ENCODE measurements at places on chromosomes 1 and 21.

DNA sequence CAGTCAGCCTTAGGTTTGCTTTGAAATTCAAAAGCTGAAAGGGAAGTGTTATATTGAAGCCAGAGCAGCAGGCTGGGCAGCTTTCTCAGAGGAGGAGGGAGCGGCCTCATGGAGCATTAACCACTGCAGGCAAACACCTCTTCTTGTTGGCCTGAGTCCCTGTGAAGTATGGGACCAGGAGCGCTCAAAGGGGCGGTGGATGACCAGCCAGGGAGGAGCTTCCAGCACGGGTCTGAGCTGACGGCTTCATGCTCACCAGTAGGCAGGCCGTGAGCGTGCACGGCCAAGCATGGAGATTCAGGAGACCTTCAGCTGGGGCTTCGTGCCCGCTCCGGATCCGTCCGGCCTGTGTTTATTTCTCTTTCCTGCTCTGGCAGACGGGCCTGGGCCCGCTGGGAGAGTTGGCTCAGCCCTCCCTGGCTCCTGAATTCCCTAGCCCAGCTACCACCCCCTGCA lies 245.2 kb downstream of the TRABD2B start:
- DNase-seq = peak; percentile 82

DNA sequence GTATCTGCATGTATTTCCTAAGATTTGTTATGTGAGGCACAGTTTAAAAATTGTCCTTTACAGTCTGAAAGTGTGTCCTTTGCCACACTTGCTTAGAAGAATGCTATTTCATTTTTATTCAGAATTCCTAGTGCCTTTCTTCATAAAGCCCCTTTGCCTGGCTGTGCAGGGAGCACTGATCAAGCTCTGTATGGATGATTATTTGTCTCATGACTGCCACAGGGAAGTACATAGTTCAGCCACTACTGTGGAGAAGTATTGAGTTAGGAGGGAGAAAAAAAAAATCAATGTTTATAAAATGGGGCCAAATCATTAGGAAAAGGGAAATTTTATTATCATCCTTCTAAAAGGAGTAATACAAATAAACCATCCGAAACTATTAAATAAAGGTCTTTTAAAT lies 51.4 kb downstream of the LHX4 start:
- no peak for DNase-seq

DNA sequence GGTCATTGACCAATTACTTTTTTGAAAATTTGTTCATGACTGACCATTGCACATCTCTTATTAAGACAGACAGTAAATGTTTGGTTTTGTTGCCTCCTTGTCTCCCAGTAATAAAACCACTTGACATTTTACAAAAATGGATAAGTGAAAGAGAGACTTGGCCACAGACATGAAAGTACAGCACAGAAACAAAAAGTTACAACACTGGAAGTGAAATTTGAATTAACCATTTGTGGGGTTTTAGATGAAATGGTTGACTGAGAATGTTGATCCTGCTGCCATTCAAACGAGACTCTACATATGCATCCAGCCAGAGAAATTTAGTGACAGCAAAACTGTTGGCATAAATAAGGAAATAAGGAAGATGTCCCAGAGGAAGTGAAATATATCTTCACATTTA lies 79.3 kb upstream of the B3GALT2 start:
- DNase-seq = no peak

DNA sequence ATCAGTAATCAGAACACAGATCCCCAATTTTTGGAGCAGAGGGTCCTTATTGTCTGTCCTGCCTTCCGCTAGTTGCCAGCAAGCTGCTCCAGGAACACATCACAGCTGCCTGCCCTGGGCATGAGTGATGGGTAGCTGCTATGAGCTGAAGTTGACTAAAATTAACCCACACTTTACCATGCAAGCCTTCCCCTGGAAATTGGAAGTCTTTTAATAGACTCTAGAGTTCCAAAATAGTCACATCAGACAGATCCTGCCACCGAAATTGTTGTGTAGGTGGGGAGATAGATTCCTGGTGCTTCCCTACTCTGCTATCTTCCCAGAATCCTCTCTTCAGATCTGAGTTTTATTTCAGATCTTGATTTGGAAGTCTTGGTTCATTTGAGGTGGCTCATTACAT lies 63.1 kb upstream of the GCLM start:
- DNase-seq = no peak

DNA sequence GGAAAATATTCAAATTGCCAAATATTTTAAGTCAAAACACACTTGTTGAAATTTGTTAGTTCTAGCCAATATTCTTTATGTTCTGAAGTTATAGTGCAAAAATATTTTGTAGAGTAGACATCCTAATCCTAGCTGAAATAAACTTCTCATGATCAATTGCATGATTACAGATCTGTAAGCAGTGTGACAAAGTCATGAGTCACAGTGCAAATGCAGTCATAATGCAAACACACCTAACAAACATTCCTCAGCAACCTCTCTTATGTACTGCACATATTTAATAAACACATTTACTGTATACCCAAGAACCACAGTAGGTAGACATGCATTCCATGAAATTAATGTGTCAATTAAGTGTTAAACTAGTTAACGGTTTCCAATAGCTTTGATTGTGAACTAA lies 1857.4 kb downstream of the NCAM2 start:
- no peak for DNase-seq

GRCh38 chr1:7534061-7534825 lies 236.9 kb upstream of the VAMP3 start:
- no peak for DNase-seq

GRCh38 chr1:114338191-114338890 lies 172.7 kb downstream of the TRIM33 start:
- no peak for DNase-seq

DNA sequence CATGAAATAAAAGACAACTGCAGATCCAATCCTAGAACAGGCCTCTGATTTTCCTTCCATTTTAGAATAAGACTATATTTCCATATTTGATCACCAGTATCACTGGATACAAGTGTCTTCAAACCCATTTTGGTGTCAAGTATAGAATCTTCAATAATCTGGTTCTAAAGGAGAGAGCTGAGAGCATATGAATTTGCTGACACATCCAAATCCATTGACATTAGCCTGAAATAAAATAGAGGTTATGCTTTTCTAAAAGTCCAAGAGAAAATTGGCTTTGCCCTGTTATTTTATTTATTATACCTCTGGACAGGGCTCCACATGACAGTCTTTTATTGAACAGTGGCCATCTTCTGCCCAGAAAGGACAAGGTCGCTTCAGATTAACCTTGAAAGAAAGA lies 28.6 kb downstream of the ERO1B start:
- DNase-seq = no peak

GRCh38 chr1:59229138-59229537 lies 67.8 kb upstream of the FGGY start:
- DNase-seq = no peak

- DNase-seq = no peak
Measured at GRCh38 chr1:242745079-242745478, 220.6 kb upstream of the PLD5 start.

DNA sequence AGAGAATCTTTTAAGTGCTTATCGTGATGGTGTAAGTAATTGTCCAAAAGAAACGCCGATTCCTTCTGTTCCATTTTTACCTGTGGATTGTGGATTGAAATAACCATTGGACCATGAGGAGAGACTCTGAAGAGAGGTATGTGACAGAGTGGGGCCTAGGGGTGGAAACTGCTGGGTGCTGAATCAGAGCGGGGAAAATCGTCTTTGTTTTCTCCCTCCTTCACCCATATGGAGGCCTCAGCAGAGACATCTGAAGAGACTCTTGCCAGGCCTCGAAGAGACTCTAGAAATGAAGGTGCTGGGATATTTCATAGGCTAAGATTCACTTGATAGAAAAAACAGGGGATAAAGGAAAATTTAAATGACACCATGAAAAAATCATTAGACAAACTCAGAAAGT lies 1327.0 kb downstream of the BRINP3 start:
- no peak for DNase-seq

DNA sequence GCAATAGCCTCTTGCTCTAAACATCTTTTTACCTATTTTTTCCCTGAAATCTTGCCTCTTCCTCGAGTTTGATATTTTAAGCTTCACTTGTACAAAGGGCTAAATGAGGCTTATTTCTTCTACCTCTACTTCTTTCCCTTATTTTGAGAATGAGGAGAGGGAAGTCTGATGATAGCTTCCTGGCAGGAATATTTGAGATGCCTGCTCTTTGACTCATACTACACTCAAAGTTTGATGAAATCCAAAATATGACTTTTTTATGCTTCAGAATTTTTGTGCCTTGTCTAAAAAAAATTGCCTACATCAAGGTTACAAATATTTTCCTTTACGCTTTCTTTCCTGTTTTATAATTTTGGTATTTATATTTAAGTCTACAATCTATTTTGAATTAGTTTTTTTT lies 624.4 kb upstream of the PLXNA2 start:
- no peak for DNase-seq

DNA sequence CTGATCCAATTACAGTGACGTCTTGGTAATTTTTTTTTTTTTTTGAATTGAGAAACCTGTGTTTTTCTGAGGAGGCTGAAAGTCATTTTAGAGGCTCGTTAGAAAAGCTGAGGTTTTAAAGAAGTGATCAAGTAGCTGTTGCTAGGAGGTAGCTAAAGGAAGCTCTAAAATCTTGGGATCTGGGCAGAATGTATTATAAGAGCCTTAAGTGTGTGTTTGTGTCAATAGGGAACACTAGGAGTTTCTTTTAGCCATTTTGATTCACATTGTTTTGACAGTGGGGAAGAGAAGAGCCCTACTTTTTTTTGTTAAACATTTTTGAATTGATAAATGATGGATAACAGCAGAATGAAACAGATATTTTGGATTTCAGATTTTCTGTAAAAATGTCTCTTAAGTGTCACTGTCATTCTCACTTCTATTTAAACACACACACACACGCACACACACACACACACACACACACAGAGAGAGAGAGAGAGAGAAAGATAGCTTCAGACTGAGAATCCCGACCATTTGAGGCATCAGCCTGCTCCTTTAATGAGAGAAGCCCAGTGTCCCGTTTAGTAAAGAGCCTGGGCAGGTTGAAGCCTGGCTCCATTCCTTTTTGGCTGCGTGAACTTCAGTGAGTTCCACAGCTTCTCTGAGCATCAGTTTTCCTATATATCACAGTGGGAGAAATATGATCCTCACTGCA lies 79.1 kb upstream of the GPR88 start:
- DNase-seq = no peak

DNA sequence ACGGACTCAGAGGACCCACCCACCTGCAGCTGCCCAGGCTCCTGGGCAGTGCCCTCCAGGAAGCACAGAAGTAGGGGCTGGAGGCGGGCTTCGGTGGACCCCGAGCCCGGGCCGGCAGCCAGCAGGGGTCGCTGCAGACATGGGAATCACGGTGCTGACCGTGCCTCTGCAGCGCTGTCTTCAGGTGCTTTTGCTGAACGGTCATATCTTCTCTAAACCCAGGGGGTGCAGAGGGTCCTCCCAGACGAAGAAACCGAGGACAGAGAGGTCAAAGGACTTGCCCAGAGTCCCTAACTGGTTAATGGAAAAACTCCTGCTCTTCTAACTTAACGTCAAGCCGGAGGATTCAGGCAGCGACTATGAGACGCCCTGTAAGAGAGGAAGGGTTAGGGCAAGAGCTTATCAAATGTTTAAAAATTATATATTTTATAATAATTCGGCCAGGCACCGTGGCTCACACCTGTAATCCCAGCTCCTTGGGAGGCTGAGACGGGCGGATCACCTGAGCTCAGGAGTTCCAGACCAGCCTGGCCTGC lies 21.5 kb upstream of the LEFTY2 start:
- DNase-seq = peak; percentile 41

- DNase-seq = no peak
Measured at GRCh38 chr1:58583496-58583895, 6.4 kb upstream of the TACSTD2 start.

GRCh38 chr1:5910276-5910620 lies 82.0 kb downstream of the NPHP4 start:
- no peak for DNase-seq

- DNase-seq = no peak
Measured at GRCh38 chr1:19407494-19408096, 77.7 kb downstream of the CAPZB start.

DNA sequence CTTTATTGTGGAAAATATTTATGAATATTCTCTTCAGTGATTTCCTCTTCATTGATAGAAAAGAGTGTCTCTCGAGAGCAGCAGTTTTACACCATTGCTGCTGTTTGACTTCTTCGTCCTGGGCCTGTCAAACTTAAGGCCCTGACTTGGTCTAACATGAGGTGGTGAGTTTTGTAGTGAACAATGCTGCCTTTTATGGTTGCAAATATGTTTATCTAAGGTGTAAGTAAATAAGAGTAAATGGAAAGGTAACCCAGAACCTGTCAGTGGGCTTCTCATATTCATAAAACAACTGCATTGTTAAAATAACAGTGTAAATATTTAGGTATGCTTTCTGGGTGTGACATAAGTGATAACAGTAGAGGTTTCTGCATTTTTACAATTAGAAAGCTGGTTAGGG lies 62.8 kb upstream of the SCCPDH start:
- DNase-seq = no peak

GRCh38 chr1:180343921-180344769 lies 114.1 kb downstream of the LHX4 start:
- DNase-seq = peak; percentile 32

DNA sequence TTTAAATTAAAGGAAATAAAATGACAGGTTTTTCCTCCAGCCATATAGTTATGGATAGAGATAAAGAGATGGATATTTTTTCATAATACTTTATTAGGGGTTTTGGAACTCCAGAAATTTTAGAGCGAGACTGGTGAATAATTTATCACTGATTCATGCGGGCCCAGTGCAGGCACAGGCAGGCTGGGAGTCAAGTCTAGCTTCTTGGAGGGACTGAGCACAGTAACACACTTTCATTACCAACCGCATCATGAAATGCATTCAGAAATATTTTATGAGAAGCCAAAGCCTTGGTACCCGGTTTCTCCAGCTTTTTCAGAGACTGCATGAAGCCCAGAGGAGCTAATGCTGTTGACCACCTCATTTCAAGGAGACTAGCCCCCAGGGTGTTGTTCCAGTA lies 215.6 kb downstream of the TNR start:
- DNase-seq = no peak

DNA sequence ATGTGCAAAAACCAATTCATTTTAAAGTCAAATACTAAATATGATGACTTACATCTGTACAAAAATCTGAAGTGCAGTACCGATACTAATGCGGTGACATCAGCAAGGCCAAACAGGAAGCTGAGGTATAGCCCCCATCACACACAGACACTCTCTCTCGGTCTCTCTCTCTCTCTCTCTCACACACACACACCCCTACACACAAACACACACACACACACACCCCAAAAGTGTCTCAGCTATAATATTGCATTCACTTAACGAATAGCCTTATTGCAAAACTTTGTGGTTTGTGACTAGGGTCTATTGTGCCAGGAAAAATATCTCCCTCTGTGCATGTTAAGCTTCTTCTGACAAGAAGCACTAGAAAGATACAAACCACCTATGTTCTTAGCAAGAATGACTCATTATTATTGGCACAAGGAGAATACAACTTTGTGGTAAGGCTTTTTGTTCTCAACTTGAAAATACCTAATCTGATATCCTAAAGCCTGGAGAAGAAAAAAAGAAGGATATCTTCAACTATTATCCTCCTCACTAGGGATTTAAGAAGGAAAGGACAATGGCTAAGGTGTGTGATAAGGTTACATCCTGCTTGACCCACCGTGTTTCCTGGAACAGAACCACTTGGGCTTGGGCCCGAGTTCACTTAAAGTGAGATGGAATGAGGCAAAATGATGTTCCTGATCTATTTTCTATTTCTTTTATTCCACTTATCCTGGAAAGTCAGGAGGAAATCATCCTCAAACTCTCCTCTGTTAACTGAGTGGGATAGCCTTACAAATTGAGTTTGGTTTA lies 107.1 kb downstream of the NIBAN1 start:
- no peak for DNase-seq

- no peak for DNase-seq
Measured at GRCh38 chr1:236397173-236397759, 3.2 kb downstream of the EDARADD start.
